ENCODE measurements at places on chromosomes 6 and 20. TPM values are rescaled to one million over a fixed set of nuclear protein-coding genes. Genes with fewer than 3 reads are reported as not detected.
A peak's percentile ranks its signal among the peaks of the same experiment; 100 is the strongest.

VIP gene
- 16.6 TPM for total RNA-seq

SPACA1 gene
- not detected for total RNA-seq

SYTL3 gene
- 1.3 TPM for total RNA-seq

TNXB gene
- total RNA-seq = 36.6 TPM

APOM gene
- total RNA-seq = not detected

ADAM33 gene
- total RNA-seq = 29.0 TPM

MUC21 gene
- total RNA-seq = not detected

CDC25B gene
- total RNA-seq = 22.7 TPM

LAMA2 gene
- total RNA-seq = 43.3 TPM

EFHC1 gene
- total RNA-seq = 11.5 TPM

OPN5 gene
- not detected for total RNA-seq

PAX1 gene
- not detected for total RNA-seq

SIRPB2 gene
- total RNA-seq = 0.33 TPM

IMPG1 gene
- total RNA-seq = not detected

SLC35D3 gene
- not detected for total RNA-seq

GRCh38 chr6:44678252-44678935 is 290.9 kb downstream of the CDC5L start:
- no peak for DNase-seq
- no peaks in the 10 kb centered on the region for H3K27me3 ChIP-seq
- H3K4me3 ChIP-seq = no peak overlapping the region
- no peaks in the 10 kb centered on the region for H3K4me1 ChIP-seq

DNA sequence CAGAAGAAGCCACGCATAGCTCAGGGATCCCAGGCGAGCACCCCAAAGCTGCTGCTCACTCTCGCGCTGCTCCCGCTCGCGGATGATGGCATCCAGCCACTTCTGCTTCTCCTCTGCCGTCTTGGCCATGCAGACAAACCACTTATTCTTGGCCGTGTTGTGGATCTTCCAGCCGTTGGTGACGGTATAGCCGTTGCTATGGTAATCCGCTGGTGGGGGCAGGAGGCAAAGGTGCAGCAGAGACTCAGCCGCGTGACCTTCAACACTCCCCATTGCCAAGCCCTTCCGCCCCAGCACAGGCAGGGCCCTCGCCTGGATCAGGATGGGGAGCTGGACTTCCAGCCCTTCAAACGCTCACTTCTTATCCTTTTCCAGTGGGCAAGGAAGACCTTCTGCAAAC is 136.9 kb downstream of the PREX1 start:
- H3K27ac ChIP-seq = no peak overlapping the region
- no peak for DNase-seq
- no peaks in the 10 kb centered on the region for H3K27me3 ChIP-seq
- no peaks in the 10 kb centered on the region for H3K36me3 ChIP-seq
- H3K4me1 ChIP-seq = peaks cover 18% of the 10 kb centered on the region

GRCh38 chr6:148932731-148933130 is 185.9 kb downstream of the UST start:
- no peaks in the 10 kb centered on the region for H3K4me1 ChIP-seq
- H3K27me3 ChIP-seq = no peaks in the 10 kb centered on the region
- H3K27ac ChIP-seq = no peak overlapping the region
- H3K4me3 ChIP-seq = no peak overlapping the region
- no peaks in the 10 kb centered on the region for H3K36me3 ChIP-seq

GRCh38 chr6:98838032-98838431 is 3.7 kb downstream of the POU3F2 start:
- H3K27ac ChIP-seq = no peak overlapping the region
- peaks cover 46% of the 10 kb centered on the region for H3K27me3 ChIP-seq
- no peak overlapping the region for H3K4me3 ChIP-seq
- peaks cover 29% of the 10 kb centered on the region for H3K4me1 ChIP-seq

GRCh38 chr6:16204653-16205376 is 33.6 kb upstream of the GMPR start:
- no peak for DNase-seq
- H3K27ac ChIP-seq = no peak overlapping the region
- H3K4me1 ChIP-seq = no peaks in the 10 kb centered on the region

DNA sequence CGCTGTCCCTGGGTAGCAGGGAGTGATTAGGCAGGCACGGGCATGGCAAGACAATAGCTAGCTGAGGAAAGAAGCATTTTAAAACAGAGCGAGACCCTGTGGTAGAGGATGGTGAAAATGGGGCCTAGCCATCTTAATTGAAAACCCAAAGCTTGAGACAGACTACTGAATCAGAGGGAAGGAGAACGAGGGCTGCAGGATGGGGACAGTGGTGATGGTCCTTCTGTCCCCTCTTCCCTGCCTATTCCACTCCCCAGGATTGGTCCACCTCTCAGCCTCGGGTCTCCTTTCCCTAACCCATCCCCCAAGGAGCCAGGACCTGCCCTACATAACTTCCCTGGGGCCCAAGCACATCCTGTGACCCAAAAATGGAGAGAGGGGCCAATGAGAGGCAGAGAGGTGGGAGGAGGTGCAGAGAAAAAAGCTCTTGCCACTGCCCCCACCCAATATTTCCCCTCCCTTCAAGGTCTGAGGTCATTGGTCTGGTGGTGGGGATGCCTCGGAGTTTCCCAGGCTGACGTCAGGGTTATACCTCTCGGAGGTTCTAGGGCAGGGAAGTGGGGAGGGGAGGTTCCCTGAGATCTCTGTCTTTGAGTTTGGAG is 884 bp upstream of the CUTA start:
- H3K4me1 ChIP-seq = peaks cover 40% of the 10 kb centered on the region
- no peak for DNase-seq
- H3K27ac ChIP-seq = peak overlapping the region; percentile 70
- H3K27me3 ChIP-seq = no peaks in the 10 kb centered on the region
- H3K36me3 ChIP-seq = no peaks in the 10 kb centered on the region
- no peak overlapping the region for H3K4me3 ChIP-seq

DNA sequence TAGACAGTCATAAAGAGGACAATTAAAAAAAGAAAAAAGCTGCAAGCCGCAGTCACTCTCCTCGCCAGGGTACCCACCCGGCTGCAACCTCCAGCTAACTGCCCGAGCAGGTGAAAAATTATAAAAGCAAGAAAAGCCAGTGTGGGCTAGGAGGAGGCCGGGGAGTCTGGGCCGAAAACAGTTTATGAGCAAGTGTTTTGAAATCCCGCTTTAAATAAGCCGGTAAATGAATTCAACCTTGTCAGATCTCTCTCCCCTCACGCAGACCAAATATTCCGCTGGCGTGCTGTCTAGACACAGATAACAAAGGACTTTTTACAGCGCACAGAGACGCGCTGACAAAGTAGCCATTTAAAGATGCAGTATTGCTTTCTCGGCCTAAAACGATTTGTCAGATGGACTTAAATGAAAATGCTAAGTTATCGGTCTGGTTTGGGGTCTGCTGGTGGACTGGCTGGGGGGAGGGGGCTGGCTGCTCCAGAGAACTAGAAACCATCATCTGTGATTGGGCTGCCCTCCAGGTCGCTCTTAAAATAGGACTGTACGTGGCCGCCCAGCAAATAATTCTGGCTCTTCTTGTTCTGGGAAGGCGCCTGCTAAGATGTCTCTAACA is 24.6 kb downstream of the PMEPA1 start:
- no peaks in the 10 kb centered on the region for H3K36me3 ChIP-seq
- H3K4me1 ChIP-seq = peaks cover 66% of the 10 kb centered on the region
- no peak overlapping the region for H3K27ac ChIP-seq
- DNase-seq = no peak

GRCh38 chr6:22888163-22888752 is 318.9 kb downstream of the HDGFL1 start:
- H3K4me3 ChIP-seq = no peak overlapping the region
- peak overlapping the region; percentile 2 for H3K27ac ChIP-seq
- H3K27me3 ChIP-seq = no peaks in the 10 kb centered on the region
- no peak for DNase-seq
- no peaks in the 10 kb centered on the region for H3K36me3 ChIP-seq

- peak; percentile 29 for DNase-seq
- H3K4me1 ChIP-seq = no peaks in the 10 kb centered on the region
- no peak overlapping the region for H3K4me3 ChIP-seq
- no peak overlapping the region for H3K27ac ChIP-seq
Observed at GRCh38 chr6:39906318-39906761, 27.9 kb downstream of the MOCS1 start.

DNA sequence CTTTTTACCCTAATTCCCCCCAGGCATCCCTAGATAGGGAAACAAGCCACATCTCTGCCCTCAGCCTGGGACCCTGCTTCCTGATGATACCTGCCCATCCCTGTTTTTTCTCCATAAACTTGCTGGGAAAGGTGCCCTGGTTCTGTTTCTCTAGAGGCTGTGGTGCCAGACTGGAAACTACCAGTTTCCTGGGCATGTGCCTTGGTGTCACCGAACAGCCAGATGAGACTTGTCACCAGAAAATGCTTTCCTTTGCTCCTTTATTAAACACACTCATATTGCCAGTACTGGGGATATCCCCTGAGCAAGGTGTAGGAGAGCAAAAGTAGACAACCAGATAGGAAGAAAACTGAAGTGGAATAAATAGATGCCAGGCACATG is 16.8 kb downstream of the SRSF3 start:
- no peaks in the 10 kb centered on the region for H3K36me3 ChIP-seq
- no peaks in the 10 kb centered on the region for H3K27me3 ChIP-seq
- no peak overlapping the region for H3K27ac ChIP-seq
- H3K4me1 ChIP-seq = peaks cover 51% of the 10 kb centered on the region
- DNase-seq = no peak

- no peak overlapping the region for H3K4me3 ChIP-seq
- no peak overlapping the region for H3K27ac ChIP-seq
- H3K27me3 ChIP-seq = no peaks in the 10 kb centered on the region
- DNase-seq = no peak
- no peaks in the 10 kb centered on the region for H3K4me1 ChIP-seq
- no peaks in the 10 kb centered on the region for H3K36me3 ChIP-seq
Observed at GRCh38 chr6:137297887-137298286, 78.7 kb upstream of the IFNGR1 start.

GRCh38 chr20:63258781-63259180 is 4.5 kb upstream of the NKAIN4 start:
- DNase-seq = no peak
- H3K27ac ChIP-seq = no peak overlapping the region
- no peaks in the 10 kb centered on the region for H3K36me3 ChIP-seq

- no peak overlapping the region for H3K27ac ChIP-seq
- H3K4me1 ChIP-seq = no peaks in the 10 kb centered on the region
- DNase-seq = no peak
- no peaks in the 10 kb centered on the region for H3K36me3 ChIP-seq
- no peak overlapping the region for H3K4me3 ChIP-seq
Observed at GRCh38 chr6:130742131-130742681, 85.0 kb upstream of the SMLR1 start.

GRCh38 chr6:50713977-50714486 is 706 bp downstream of the TFAP2D start:
- H3K36me3 ChIP-seq = no peaks in the 10 kb centered on the region
- H3K4me3 ChIP-seq = no peak overlapping the region
- H3K27ac ChIP-seq = no peak overlapping the region
- H3K4me1 ChIP-seq = no peaks in the 10 kb centered on the region
- no peak for DNase-seq

- H3K27ac ChIP-seq = no peak overlapping the region
- H3K36me3 ChIP-seq = no peaks in the 10 kb centered on the region
- no peak for DNase-seq
- H3K27me3 ChIP-seq = no peaks in the 10 kb centered on the region
- no peak overlapping the region for H3K4me3 ChIP-seq
Observed at GRCh38 chr6:139112561-139112960, 22.3 kb upstream of the HECA start.

GRCh38 chr6:139743664-139744437 is 369.4 kb upstream of the CITED2 start:
- no peaks in the 10 kb centered on the region for H3K27me3 ChIP-seq
- peaks cover 16% of the 10 kb centered on the region for H3K4me1 ChIP-seq
- no peaks in the 10 kb centered on the region for H3K36me3 ChIP-seq
- H3K4me3 ChIP-seq = no peak overlapping the region
- DNase-seq = no peak
- H3K27ac ChIP-seq = no peak overlapping the region

- no peak overlapping the region for H3K4me3 ChIP-seq
- H3K27ac ChIP-seq = no peak overlapping the region
- no peaks in the 10 kb centered on the region for H3K36me3 ChIP-seq
Observed at GRCh38 chr6:25537349-25538018, 114.5 kb upstream of the SCGN start.

- no peaks in the 10 kb centered on the region for H3K27me3 ChIP-seq
- H3K36me3 ChIP-seq = no peaks in the 10 kb centered on the region
- no peak overlapping the region for H3K4me3 ChIP-seq
Observed at GRCh38 chr20:50366270-50367103, 143.7 kb upstream of the PTPN1 start.

DNA sequence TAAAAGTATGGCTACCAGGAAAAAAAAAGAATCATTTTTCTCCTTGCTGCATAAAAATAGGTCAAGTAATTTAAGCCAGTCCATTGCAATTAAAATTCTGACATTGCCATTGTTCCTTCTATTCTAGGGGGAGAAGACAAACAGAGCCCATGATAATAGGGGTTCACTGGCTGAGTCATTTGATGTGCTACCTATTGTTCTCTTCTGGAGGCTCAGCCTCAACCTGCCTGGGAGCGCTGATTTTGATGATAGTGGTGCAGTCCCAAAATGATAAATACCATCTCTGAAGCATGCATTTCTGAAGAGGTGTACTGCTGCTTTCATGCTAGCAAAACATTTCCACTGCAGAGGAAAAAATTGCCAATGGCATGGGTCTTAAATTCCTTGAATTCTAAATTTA is 5.8 kb downstream of the CITED2 start:
- H3K27me3 ChIP-seq = no peaks in the 10 kb centered on the region
- H3K4me3 ChIP-seq = no peak overlapping the region
- no peak for DNase-seq
- H3K27ac ChIP-seq = no peak overlapping the region

GRCh38 chr6:152267967-152268845 is 369.0 kb downstream of the SYNE1 start:
- peak; percentile 30 for DNase-seq
- no peaks in the 10 kb centered on the region for H3K36me3 ChIP-seq
- no peak overlapping the region for H3K4me3 ChIP-seq
- H3K4me1 ChIP-seq = peaks cover 9% of the 10 kb centered on the region
- H3K27me3 ChIP-seq = no peaks in the 10 kb centered on the region

DNA sequence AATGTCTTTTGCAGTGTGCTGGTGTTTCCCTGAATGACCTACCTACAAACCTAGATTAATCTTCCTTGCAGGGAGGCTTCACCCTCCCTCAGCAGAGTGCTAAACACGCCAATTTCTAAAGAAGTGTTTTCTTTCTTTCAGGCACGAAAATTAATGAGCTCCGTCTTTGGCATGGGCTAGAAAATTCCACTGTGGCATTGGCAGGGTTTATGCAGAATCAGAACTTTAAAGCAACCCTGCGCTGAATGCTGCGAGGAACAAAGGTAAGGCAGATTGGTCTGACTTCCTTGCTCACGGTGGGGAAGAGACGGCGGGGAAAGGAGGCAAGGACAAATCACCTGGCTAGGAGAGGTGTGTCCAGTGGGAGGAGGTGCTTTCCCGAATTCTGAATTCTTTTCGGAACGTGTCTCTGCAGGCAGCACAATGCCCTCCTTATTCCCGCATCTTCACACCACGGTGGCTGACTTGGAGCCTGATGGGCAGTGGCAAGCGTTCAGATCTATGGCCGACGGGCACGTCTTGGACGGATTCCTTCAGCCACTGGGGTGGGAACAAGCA is 6.2 kb upstream of the BANF2 start:
- no peak overlapping the region for H3K4me3 ChIP-seq
- no peaks in the 10 kb centered on the region for H3K36me3 ChIP-seq
- H3K27me3 ChIP-seq = no peaks in the 10 kb centered on the region
- H3K27ac ChIP-seq = peak overlapping the region; percentile 79
- peak; percentile 64 for DNase-seq
- peaks cover 76% of the 10 kb centered on the region for H3K4me1 ChIP-seq

Measured in body of pancreas (tissue), 4 donors.